Stimulated activated CD4-positive, alpha-beta T cell treated with anti-CD3 and anti-CD28 coated beads, Interleukin-12 subunit alpha, Interleukin-12 subunit beta, amount 100 ng/mL, for 24 hours (primary cell): ENCODE measurements at places on chromosomes 11 and 22.

DNA sequence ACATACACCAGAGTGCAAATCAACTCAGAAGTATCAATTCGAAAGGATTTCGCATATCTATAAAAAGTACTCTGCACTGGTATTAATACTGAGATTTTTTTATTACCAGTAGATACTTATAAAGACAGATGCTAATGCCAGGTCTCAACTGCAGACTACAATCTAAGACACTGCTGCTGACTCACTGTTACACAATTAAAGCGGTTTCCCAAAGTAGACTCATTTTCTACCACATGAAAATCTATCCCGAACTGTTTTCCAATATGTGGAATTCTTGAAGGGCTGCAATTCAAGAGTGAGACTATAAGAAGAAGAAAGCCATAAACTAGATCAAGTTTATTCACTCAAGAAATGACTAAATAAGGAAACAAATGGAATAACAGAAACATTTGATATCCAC, 57.2 kb upstream of the ARHGAP32 start:
- no peak for DNase-seq

GRCh38 chr11:118939404-118939915, 13.7 kb upstream of the BCL9L start:
- DNase-seq: no peak

DNA sequence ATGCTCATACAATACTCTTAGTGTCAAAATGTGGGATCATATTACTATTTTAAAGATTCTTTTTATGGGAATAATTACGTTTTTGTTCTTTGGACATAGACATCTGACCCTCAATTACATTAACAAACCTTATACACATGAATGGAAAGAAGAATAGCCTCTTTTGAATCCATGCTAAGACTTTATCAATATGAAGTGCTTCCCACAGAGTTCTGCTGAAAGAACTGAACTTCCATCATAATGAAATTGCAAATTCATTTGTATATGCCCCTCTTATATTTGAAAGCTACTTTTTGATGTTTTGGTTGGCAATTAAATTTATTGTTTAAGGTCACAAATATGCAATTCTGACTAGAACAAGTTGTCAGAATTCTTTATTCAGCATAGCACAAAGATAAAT, 254.9 kb downstream of the TMEM135 start:
- DNase-seq: no peak

GRCh38 chr22:19875531-19876313, 21.0 kb upstream of the GNB1L start:
- no peak for DNase-seq

- no peak for DNase-seq
Measured at GRCh38 chr22:25083807-25084200, 115.9 kb upstream of the CRYBB3 start.

DNA sequence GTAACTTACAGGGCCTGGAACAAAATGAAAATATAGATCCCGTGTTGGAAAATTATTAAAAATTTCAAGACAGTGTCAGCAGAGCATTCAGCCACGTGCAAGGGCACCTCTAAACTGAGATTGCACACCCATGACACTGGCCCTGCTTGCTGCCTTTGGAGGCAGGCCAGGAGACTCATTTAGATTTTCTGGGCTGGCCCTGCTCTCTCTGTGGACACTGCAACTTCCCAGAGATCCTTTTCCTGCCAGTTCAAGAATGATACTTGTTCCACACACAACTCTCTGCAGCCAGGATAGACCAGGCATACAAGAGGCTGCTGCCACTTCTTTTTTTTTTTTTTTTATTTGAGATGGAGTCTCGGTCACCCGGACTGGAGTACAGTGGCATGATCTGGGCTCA, 56.7 kb upstream of the PTPRJ start:
- no peak for DNase-seq

DNA sequence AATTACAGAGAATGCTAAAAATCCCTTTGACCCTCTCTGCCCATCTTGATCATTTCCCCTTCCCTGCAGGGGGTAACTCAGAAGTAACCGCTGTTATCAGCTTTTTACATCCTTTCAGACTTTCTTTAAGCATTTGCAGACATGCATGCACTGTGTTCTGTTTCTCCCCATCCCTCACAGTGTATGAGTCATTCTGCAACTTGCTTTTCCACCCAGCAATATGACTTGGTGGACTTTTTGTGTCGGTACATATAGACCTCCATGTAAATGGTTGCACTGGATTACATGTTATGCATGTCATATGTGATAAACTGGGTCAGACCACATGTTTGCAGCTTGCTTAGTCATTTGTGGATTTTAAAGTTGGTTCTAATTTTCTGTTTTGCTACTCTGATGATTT, 87.7 kb upstream of the NECTIN1 start:
- DNase-seq: no peak

DNA sequence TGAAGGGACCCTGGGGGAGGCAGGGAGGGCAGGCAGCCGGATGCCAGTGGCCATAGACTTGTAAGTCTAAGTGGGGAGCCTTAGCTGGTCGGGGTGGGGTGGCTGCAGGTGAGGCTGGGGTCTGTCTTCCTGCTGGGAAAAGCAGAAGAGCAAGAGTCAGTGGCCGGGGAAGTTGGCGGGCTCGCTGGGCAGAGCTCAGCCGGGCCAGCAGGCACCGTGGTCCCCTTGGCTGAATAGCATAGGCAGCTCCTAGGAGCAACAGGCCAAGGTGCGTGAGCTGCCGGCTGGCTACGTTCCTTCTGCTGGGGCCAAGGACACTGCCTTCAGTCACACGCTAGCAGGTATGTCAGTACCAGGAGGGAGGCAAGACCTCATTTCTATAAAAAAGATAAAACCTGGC, 67.8 kb upstream of the A4GALT start:
- no peak for DNase-seq

- DNase-seq: no peak
Measured at GRCh38 chr22:49425356-49425755, 402.3 kb downstream of the BRD1 start.

GRCh38 chr11:64204464-64204989, 2.0 kb upstream of the FERMT3 start:
- peak; percentile 60 for DNase-seq

DNA sequence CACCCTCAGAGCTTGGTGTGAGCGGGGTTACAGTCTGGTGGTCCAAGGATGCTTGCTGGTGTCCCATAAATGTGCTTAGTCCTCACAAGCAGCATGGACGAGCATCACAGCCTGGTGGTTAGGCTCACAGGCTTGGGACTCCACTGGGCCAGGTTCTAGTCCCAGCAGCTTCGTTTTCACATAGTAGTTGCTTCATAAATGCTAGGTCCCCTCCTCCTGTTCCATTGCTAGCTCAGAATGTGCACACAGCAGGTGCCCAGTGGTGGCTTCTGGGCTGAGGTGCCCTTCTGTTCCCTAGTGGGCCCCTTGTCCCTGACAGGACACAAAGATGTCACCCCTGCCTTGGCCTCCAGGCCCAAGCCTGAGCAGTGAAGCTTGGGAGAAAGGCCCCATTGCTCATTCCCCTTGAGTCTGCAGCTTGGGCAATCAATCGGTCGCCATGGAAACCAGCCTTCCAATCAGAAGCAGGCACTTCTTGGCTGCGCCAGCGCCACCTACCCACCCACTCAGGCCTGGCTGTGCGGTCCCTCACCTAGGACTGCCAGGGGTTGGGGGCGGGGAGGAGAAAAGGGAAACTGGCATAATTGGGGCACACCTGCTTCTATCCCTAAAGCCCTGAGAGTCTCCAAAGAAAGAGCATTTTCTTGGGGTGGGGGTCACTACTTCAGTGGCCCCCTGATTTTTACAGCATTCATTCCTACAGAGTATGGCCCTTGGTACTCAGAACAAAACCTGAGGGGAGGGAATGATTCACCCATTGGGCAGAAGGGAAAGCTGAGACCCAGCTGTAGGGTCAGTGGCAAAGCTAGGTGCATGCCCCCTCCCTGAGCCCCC, 48.1 kb downstream of the CYTH4 start:
- DNase-seq: no peak
